Stomach (tissue), 19 donors: ENCODE measurements at places on chromosomes 1 and 21. TPM values are rescaled to one million over a fixed set of nuclear protein-coding genes. Genes with fewer than 3 reads are reported as not detected.

GRCh38 chr1:197144570-197145325, 1.7 kb downstream of the ASPM start:
- H3K27me3 ChIP-seq = peaks cover 24% of the 10 kb centered on the region
- no peak for DNase-seq
- no peaks in the 10 kb centered on the region for H3K36me3 ChIP-seq
- H3K4me3 ChIP-seq = peak overlapping the region; percentile 91

- peaks cover 46% of the 10 kb centered on the region for H3K4me1 ChIP-seq
- H3K27me3 ChIP-seq = no peaks in the 10 kb centered on the region
- peaks cover 5% of the 10 kb centered on the region for H3K36me3 ChIP-seq
- no peak for DNase-seq
Measured at GRCh38 chr1:44945967-44946366, 40.4 kb downstream of the EIF2B3 start.

GRCh38 chr1:64956010-64956640, 10.2 kb downstream of the JAK1 start:
- peaks cover 58% of the 10 kb centered on the region for H3K4me1 ChIP-seq
- DNase-seq = no peak
- H3K27ac ChIP-seq = no peak overlapping the region

DNA sequence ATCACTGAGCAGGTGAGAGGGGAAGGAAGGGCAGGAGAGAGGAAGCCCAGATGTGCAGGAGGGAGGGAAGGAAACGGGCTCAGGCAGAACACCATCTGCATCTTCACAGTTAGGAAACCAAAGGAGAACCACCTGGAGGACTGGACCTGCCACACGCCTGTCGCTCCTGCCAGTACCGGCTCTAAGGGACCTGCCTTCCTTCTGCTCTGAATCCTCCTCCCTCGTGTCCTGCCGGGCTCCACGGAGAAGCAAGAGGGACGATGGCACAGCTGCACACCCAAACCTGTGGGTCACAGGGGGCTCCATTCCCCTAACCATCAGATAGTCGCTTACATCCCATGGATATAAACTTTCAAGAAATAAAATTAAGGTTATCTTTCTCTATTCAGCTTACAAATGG, 56.1 kb downstream of the TOR1AIP2 start:
- H3K4me3 ChIP-seq = no peak overlapping the region
- peaks cover 13% of the 10 kb centered on the region for H3K27me3 ChIP-seq
- no peak overlapping the region for H3K27ac ChIP-seq
- H3K36me3 ChIP-seq = no peaks in the 10 kb centered on the region
- H3K4me1 ChIP-seq = peaks cover 1% of the 10 kb centered on the region

DNA sequence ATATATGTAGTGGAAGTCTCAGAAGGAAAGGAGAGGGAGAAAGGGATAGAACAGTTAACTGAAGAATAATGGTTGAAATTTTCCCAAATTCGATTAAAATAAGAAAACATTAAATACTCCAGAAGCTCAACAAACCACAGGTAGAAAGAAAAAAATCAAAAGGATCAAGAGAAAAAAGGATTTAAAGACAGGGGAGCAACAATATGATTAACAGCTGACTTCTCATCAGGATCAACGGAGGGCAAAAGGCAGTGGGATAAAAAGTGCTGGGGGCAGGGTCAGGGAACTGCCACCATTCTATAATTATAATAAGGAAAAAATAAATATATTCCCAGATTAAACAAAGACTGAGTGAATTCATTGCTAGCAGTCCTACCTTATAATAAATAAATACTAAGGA, 55.3 kb downstream of the CDKN2C start:
- no peak for DNase-seq
- H3K27me3 ChIP-seq = no peaks in the 10 kb centered on the region
- H3K36me3 ChIP-seq = no peaks in the 10 kb centered on the region
- H3K4me3 ChIP-seq = no peak overlapping the region

DNA sequence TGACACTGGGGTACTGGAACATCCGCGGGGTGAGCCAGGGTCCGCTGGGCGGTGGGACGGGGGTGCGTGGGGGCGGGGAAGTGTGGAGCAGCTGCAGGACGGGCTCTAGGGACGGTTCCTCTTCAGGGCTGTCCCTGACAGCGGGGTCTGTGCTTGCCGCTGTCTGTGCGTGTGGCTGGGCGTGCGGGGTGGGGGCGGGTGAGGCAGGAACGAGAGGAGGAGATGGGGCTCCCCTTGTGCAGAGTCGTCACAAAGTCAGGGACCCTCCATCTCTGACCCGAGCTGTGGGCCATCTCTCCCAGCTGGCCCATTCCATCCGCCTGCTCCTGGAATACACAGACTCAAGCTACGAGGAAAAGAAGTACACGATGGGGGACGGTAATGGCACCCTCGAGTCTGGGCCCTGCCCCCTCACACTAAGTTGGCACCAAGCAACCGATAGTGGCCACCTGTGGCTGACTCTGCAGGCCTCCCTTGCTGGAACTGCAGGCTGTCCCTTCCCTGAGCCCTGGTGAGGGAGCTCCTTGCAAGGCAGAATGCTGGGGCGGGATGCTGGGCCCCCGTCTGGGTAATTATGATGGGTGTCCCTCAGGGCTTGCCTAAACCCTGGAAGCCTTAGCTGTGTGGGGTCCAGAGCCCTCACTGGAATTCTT, 392 bp downstream of the GSTM2 start:
- peak overlapping the region; percentile 43 for H3K27ac ChIP-seq
- H3K4me1 ChIP-seq = peaks cover 12% of the 10 kb centered on the region
- DNase-seq = no peak
- peaks cover 27% of the 10 kb centered on the region for H3K36me3 ChIP-seq
- peak overlapping the region; percentile 58 for H3K4me3 ChIP-seq

The PDZK1 gene
- total RNA-seq = not detected

The PADI3 gene
- not detected for total RNA-seq
